Stimulated activated CD8-positive, alpha-beta memory T cell treated with anti-CD3 and anti-CD28 coated beads, Interleukin-7, amount 100 ng/mL, for 1 hour (primary cell): ENCODE measurements at places on chromosomes 5 and 9.

DNA sequence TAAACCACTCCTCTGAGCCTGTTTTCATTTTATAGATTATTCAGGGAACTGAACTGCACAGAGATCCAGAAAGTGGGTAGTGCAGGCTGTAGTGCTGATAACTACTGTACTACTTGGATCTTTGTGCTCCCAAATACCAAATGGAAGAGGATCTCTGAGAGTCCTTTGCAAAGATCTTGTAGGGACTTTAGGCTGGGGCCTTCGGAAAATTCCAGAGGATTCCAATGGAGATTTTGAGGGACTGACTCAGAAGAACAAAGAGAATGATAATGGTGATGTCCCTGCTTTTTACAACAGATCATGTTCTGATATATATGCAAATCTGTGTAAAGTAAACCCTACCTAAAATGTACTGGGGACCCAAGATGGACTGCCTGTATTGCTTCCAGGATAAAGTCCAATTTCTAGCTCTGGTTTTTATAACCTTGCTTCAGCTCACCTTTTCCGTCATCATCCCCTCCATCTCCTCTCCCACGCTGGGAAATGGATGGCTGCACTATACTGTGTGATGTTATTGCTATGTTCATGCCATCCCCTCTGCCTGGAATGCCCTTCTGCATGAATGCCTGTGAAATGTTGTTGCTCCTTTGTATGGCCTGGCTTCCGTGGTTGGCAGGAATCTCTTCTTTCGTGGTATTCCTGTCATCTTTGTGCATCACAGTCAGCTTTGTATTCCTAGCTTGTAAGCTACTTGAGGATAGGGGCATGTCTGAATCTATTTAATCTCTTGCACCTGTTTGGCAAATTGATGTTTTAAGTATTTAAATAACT, 9.7 kb upstream of the PSMD5 start:
- DNase-seq, result no peak

DNA sequence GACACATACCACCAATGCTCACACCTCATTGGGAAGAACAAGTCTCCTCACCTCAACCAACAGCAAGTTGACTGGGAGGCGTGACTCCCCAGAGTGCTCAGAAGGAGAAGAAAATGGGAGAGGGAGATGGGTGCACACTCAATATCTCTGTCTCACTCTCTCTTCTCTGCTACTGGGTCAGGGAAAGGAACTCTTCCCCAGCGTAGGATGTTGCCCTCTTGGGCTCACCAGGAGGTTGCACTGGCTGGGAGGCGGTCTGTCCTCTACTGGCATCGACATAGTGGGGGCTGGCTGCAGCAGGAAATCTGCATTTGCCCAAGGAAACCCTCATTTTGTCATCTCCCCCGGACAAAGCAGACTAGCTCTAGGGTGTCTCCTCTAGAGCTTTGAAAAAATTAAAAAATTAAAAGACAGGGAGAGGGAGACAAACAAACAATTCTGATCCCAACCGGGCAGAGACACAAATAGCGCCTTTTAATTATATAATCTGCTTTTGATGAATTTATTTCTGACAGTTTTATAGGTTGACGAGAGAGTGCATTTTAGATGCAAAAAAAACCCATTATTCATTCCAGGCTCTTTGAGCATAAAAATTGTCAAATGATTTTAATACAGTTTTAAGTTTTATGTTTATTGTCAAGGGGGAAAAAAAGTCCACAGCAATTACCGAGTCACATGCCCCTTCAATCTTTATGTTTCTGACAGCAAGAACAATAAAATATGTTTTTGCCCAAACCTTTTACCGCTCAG, 179.3 kb upstream of the MVB12B start:
- DNase-seq, result no peak

GRCh38 chr5:55421074-55421529, 113.3 kb downstream of the MTREX start:
- DNase-seq, result no peak

GRCh38 chr5:84393969-84394368, 9.3 kb upstream of the EDIL3 start:
- DNase-seq, result no peak
